ENCODE measurements at places on chromosomes 2 and 18.

DNA sequence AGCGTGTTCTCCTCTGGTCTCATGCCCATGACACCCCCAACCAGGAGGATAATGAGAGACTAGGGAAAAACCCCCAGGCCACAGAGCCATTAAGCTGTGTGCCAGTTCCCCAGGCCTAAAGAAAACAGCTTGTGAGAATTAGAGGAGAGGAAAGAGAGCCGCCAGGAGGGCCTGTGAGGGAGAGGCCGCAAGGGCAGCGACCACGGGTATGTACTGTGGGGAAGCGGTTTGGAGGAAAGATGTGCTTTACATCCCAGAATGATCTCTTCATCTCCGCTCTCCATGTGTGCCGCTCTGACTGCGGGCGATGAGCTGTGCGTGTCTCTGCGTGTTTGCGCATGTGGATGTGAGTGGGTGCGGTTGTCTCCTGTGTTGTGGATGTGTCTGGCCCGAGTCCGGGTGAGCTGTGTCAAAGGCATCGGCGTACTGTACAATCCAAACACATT lies 82.9 kb downstream of the DYSF start:
- DNase-seq = peak; percentile 70

DNA sequence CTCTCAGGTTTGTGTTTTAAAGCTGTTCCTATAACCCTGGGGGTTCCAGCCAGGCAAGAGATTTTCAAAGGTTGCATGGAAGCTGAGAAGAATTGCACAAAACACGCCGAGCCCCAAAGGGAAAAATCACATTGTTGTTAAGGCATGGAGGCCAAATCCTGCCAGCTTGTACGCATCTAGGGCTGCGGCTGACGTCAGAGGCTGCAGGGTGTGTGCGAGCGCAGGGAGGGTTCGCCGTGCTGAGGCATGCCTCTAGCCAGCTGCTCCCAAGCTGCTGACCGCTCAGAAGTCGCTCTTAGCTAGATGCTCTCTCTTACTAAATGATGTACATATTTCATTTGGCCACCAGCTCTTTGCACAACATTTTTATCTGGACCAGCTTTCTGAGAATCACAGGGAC lies 191.8 kb downstream of the LPIN1 start:
- peak; percentile 96 for DNase-seq

DNA sequence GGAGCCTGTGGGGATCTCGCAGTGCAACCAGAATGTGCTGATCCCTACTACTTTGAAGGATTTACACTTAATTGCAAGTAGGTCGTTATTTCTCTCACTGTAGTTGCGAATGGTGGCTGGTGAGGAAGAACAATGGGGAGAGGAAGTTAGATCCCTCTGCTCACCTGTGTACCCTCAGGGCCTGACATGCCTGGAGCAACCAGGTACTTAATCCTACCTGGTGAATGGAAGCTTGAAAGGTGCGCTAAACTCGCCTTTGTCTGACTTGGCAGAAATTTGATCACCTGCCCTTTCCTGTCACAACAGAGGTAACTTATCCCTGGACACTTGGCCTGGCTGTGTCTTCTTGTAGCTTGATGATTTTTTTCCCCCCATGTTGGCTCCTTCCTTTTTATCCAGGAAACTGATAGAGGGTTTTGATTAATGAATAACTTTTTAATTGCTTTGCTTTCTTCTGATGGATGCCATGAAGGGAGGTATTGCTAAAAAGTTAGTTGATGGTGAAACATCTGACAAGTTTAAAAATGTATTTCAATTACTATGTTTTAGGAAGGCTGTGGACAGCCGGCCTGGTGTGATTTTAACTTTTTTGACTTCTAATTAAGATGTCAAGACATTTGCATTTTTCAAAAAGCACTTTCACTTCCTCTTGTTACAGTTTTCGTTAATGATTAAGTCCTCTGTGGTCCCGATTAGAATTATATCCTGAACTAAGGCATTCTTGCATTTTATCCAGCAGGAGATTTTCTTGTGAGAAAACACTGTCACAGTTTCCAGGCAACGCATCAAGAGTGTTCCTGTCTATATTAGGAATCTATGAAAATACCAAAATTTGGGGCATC lies 9.2 kb downstream of the SGPP2 start:
- DNase-seq = peak; percentile 72

DNA sequence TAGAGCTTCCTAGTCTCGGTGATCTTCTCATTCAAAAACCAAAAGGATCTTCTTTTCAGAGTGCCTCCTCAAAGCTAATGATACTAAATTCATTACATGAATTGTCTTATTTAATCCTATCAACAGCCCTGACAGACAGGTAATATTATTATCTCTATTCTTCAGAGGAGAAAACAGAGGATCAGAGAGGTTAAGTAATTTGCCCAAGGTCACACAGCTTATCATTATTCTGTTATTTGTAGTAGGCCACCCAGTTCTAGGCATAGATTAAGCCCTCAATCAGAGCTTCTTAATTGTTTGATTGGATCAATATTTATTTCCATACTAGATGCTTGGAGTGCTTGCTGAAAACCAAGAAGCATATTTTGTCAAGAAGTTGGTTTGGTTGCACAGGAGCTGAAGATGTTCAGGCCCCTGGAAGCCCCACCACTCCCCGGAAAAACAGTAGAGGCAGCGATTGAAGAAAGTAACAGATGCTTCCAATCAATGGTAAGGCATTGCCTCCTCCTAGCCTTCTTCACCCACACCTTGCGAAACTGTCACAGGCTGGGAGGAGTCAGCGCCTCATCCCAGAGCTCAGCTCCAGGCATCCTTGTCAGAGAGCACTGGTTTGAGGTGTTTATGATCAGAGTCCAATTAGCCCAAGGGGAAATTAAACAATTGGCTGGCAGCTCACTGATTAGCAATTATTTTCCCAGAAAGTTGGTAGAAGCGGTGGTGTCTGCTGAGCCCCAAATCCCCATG lies 487.2 kb downstream of the BCL11A start:
- DNase-seq = no peak
